MM.1S (cell line): ENCODE measurements at places on chromosomes 3 and 15.

- peak; percentile 33 for DNase-seq
These were observed 244.6 kb downstream of the STXBP5L start for GRCh38 chr3:121152573-121152972.

GRCh38 chr15:59191855-59192237 is 14.8 kb upstream of the LDHAL6B start:
- DNase-seq = no peak

- no peak for DNase-seq
These were observed 49.0 kb downstream of the KY start for GRCh38 chr3:134601539-134602439.

GRCh38 chr15:42329992-42330391 is 29.3 kb upstream of the CAPN3 start:
- DNase-seq = no peak
